Activated B cell treated with CpG ODN at 0.5 μM for 24 hours (primary cell): ENCODE measurements at places on chromosomes 2 and 18.

GRCh38 chr2:206701952-206702605 lies 16.1 kb downstream of the DYTN start:
- no peak for DNase-seq

DNA sequence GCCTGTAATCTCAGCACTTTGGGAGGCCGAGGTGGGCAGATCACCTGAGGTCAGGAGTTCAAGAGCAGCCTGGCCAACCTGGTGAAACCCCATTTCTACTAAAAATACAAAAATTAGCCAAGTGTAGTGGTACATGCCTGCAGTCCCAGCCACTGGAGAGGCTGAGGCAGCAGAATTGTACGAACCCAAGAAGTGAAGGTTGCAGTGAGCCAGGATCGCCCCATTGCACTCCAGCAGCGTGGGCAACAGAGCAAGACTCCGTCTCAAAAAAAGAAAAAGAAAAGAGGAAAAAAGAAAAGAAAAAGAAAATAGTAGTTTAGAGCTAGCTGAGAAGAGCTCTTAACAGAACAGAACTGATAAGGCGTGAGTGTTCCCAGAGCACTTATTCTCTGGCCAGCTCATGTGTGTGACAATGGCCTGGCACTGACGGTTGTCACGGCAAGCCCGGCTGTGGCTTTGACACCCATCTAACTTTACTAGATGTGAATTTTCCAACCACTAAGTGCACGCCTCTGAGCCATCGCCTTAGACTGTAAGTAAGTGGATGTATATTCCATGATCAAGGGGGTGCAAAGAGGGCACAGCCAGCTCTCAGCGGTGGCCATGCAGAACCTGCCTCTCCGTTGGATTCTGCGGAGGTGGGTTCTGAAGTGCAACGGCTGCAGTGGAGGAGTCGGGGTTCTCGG lies 80.0 kb downstream of the ZNF516 start:
- DNase-seq: no peak

DNA sequence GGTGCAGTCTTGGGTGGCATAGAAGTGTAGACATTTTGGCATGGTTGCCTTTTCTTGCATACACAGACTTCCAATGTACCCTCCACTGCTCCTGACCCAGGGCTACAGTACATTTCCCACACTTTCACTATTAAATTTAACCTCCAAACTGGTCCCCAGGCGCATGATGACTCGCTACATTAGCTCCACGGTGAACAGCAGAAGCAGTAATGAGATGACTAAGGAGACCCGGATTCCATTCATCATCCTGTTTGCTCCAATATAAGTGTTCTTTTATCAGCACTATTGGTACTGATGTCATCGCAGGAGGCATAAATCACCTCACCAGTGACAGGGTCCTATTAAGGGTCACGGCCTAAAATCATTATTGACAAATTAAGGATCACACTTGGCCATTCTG lies 316.5 kb downstream of the EN1 start:
- no peak for DNase-seq

DNA sequence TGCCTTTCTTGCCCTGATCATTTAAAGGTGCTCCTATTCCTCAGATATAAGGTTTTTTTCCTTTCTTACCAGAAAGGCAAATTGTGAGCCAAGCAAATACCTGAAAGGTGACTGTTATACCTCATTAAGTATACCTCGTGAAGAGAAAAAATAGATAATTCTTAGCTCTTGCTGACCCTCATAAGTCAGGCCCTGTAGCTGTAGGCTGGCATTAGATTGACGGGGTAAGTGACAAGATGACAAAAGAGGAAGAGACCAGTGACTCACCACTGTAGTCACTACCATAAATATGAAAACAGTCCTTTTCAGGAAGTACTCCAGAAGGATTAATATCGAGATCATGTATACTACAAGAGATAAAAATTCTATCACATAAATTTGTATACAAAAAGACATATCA lies 104.6 kb downstream of the PTPN4 start:
- no peak for DNase-seq

DNA sequence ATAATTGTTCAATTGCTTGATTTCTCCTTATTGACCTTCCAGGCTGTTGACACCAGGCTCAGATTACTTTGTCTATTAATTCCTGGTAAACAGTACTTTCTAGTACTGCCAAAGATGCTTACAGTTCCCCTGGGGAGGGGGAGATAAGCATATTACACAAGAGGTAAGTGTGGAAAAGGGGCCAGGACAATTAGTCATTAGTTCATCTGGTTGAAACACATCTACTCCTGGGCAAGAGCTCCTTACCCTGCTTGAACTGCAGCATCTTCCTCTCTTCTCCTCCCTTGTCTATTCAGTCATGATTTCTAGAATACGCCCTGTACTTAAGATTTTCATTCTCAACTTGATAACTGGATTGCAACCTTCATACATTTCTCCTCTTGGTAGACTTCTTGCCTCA lies 10.4 kb upstream of the SPATS2L start:
- DNase-seq: no peak

GRCh38 chr2:113120861-113121260 lies 6.5 kb upstream of the IL1RN start:
- no peak for DNase-seq

GRCh38 chr2:115294999-115295398 lies 852.6 kb downstream of the DPP10 start:
- DNase-seq: no peak

DNA sequence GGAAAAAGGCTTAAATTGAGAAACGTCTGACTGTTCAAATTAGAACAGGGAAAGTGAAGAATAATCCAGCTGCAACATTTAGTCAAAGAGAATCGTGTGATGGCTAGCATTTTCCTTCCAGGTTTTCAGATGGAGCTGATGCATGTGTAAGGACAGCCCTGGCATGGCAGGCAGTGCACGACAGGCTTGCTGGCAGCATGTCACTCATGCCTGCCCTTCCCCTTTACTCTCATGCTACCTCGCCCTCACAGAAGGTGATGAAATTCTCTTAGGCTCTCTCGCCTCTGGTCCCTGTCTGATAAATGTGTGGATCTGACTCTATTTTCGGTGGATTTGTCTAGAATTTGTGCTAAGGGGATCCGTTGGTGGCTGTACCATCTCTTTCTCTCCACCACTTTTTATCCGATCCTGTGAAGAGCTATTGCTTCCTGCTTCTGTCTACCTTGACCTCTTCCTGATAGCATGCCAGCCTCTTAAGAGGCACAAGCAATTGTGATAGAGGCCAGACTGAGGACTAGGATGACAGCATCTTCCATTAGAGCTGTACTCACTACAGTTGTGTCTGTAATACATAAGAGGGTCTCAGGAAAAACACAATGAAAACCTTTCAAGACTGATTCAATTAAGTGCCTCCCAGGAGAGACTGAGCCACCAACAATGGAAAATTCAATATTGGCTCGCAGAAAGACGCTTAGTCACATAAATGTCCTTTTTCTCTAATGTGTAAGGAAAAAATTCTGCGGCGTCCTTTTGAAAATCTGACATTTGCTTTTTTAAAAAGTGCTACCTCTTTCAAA lies 65.6 kb upstream of the NOSTRIN start:
- no peak for DNase-seq

DNA sequence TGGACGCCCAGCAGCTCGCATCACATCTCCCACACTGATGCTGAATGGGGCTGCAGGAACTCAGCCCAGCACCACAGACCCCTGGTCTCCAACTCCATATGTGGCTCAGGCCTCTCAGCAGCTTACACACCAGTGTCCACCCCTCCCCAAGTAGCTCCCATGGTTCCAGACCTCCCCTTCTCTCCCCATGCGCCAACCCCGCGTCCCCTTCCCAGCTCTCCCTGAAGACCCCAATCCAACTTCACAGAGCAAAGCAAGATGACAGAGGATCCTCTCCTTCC lies 188.9 kb downstream of the SH3BP4 start:
- DNase-seq: no peak

- DNase-seq: no peak
Measured at GRCh38 chr2:28437918-28438317, 45.3 kb downstream of the FOSL2 start.

- no peak for DNase-seq
Measured at GRCh38 chr2:55862673-55863390, 60.8 kb downstream of the EFEMP1 start.

GRCh38 chr18:1048032-1048431 lies 143.4 kb downstream of the ADCYAP1 start:
- no peak for DNase-seq

DNA sequence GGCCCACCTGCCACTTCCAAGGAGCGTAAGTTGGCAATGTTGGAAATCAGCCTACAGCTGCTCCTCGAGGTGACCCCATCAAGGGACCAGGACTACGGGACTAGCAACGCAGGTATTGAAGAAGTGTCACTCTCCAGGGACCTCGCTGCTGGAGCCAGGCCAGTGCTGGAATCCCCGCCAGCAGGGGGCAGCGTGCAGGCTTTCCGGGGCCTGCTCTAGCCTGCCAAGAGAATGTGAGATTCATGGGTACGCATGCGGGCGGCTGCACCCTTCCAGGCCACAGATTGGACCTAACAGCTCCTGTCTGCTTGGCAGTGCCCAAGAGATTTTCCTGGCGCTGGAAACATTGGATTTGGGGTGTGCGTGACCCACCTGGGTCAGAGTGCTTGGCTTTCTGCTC lies 182.8 kb upstream of the RAB12 start:
- DNase-seq: no peak

DNA sequence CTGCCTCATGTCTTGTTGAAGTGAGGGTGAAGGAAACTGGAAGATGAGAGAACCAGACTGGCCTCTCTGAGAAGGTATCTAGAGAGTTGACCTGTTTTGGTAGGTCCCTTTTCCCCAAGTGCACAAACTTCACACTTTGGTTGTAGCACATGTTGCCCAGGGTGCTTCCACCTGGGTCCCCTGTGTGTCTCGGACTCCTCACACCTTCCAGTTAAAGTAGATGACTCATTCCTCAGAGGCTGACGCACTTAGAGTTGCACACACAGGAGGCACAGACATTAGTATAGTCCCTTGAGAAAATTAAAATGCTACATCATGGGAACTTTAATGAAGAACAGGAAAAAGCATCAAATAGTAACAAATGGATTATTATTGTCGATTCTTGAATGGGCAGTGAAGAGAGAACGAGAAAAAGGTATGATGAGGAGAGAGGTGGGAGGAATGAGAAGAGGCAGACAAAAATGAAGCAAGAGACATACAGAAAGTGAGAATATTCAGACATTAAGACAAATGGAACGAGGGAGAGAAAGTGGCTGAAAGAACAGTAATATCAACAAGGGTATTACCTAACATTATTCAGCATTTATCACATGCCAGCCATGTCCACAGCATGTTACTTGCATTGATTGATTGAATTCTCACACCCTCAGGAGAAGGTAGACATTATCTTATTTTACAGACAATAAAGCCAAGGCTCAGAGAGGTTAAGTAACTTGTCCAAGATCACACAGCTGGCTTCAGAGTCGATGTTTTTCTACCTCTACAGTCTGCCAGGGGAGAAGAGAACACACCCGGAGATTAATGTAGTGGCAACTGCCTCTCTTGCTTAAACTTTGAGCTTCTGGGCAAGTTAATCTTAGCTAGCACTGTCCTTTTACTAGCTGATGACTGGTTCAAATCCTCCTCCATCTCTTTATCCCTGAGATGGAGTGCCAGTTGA lies 68.6 kb downstream of the FHOD3 start:
- DNase-seq: no peak

- no peak for DNase-seq
Measured at GRCh38 chr2:230751062-230751461, 38.4 kb downstream of the CAB39 start.

GRCh38 chr2:29751390-29751789 lies 170.0 kb downstream of the ALK start:
- no peak for DNase-seq

- DNase-seq: no peak
Measured at GRCh38 chr2:179171371-179171770, 93.3 kb downstream of the SESTD1 start.

- DNase-seq: no peak
Measured at GRCh38 chr2:26395394-26395793, 6.3 kb upstream of the DRC1 start.

- no peak for DNase-seq
Measured at GRCh38 chr18:38884050-38884449, 1318.5 kb upstream of the CELF4 start.

DNA sequence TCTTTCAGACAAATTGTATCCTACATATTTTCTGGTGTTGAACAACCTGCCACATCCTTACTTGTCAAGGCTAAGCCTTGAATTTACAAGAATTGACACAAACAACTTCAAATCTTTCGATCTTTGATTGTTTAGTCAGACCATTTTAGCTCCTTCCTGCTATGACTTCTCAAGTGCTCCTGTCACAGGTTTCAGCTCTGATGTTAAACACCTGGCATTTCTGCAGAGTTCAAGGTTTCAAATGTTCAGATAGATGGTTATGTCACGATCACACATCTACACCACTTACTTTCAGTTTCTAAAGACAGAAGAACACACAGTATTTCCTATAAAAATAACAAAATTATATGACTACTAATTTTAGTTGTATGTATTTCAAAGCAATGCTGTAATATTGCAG lies 84.0 kb downstream of the RND3 start:
- no peak for DNase-seq

DNA sequence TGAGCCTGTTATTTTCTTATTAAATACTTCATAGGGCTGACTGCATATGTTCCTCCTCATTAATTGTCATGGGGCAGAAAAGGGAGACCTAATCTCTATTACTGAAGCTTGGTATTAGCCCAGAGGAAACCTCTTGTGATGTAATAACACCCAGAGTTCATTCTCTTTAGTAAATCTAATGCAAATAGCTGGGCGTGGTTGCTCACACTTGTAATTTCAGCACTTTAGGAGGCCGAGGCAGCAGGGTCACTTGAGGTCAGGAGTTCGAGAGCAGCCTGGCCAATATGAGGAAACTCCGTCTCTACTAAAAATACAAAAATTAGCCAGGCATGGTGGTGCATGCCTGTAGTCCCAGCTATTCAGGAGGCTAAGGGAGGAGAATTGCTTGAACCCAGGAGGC lies 14.7 kb downstream of the DAW1 start:
- DNase-seq: no peak

DNA sequence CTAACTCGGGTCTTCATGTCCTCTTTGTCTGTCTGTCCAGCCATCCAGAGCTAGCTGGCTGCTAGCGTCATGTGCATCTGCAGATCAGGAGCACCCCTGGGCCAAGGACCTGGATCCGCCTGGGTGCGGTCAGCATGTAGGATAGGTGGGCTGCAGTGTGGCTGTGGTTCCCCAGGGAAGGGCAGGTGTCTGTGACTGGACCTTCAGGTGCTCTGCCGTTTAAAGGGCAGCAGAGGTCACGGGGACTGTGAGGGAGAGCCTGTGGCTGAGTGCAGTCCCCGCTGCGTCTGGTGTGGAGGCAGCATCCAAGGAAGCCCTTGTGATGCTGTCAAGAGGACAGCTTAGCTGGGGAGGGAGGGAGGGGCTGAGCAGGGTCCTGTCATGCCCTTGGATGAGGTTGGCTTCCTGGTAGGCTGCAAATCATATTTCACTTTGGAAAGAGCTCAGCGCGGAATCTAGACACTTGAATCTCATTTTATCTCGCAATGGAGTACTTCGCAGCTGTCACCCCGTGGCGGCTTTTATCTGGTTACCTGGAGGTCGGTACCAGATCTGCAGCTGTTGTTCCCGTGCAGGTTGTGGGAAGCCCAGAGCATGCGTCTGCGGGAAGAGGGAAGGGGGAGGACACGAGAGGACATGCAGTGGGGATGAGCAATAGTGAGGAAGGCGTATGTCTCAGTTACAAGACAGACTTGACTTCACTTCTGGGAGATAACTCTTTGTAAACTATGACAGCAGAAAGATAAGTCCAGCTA lies 5.9 kb upstream of the RALB start:
- DNase-seq: no peak
